ENCODE measurements at places on chromosomes 5 and 9.

GRCh38 chr5:77354454-77354853 lies 137.7 kb downstream of the WDR41 start:
- no peak for DNase-seq

- DNase-seq, result no peak
These were observed 67.0 kb downstream of the ARHGEF28 start for GRCh38 chr5:73692981-73693380.

GRCh38 chr9:77954013-77954665 lies 77.5 kb downstream of the GNAQ start:
- no peak for DNase-seq

DNA sequence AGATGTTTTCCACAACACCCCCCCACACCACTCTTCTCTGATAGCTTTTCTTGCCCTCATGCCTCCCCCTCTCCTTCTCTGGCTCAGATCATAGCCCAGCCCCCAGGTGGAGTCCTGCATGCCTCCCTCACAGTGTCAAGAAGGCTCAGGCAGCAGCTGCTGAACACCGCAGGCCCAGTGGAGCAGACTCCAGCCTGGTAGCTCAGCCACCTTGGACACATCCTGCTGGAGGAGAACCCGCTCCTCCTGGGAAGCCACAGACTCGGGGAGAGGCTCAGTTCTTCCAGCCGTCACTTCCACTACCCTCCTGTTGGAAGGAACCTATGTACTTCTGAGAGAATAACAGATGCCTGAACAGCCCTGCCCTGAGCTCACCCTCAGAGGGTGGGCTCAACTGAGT lies 143.4 kb downstream of the SPOCK1 start:
- DNase-seq, result no peak

GRCh38 chr9:116308076-116308475 lies 154.5 kb downstream of the PAPPA start:
- DNase-seq, result no peak

- DNase-seq, result peak; percentile 73
These were observed 53.7 kb upstream of the KDM4C start for GRCh38 chr9:6703898-6704639.

- DNase-seq, result no peak
These were observed 65.7 kb downstream of the IQGAP2 start for GRCh38 chr5:76468635-76469425.

DNA sequence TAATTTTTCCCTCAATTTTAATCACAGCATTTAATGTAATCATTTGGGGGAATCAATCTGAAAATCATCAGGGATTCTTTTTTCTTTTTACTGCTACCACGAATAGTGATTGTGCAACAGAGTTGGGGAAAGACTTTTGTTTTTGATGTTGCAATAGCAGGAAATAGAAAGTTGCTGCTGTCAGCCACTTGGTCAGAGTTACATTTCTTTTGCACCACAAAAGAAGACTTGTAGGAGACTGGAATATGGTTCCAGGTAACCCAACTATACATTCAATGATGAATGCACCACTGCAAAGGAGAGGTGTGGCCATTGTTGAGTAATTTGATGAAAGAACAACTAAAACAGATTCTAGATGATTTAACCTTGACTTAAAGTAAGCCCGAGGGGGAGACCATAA lies 46.3 kb upstream of the PALM2AKAP2 start:
- no peak for DNase-seq

DNA sequence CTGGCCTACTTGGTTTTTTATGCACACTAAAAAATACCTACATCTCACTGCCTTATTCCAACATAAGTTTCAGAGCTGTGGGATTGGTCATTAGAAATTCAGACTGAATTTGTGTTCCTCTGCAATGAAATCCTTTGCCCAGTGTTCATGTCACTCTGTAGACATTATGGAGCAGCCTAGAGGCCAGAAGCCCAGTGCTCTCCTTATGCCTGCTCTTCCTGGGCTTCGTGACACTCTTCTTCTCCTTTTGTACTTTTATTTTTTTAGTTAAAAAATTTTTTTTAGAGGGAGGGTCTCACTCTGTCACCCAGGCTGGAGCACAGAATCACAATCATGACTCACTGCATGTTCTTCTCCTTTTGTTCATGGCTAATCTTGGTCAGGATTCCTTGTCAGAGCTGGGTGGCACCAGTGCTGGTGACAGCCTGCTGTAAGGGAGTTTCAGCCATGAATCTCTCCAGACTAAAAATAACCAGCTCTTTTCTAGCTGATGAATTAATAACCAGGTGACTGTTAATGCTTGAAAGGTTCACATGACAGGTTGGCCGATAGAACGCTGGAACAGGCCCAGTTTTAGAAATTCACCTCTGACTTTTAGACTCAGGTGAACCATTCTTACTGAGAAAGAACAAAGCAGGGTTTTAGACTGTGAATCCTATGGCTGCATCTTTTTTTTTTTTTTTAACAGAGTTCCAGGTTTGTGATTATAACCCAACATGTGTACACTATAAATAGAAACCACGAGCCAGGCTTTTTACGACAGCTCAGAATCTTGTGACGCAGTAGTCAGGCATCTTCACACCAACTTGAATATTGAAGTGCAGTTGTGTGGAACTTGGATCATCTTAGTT lies 34.1 kb upstream of the C5orf47 start:
- no peak for DNase-seq

GRCh38 chr5:116573279-116573701 lies 1.3 kb downstream of the SEMA6A start:
- DNase-seq, result no peak

GRCh38 chr9:73780916-73781315 lies 629.3 kb downstream of the ANXA1 start:
- no peak for DNase-seq

GRCh38 chr5:75992753-75993152 lies 90.4 kb upstream of the SV2C start:
- DNase-seq, result no peak

- no peak for DNase-seq
These were observed 69.3 kb downstream of the SH3RF2 start for GRCh38 chr5:146005723-146006122.

DNA sequence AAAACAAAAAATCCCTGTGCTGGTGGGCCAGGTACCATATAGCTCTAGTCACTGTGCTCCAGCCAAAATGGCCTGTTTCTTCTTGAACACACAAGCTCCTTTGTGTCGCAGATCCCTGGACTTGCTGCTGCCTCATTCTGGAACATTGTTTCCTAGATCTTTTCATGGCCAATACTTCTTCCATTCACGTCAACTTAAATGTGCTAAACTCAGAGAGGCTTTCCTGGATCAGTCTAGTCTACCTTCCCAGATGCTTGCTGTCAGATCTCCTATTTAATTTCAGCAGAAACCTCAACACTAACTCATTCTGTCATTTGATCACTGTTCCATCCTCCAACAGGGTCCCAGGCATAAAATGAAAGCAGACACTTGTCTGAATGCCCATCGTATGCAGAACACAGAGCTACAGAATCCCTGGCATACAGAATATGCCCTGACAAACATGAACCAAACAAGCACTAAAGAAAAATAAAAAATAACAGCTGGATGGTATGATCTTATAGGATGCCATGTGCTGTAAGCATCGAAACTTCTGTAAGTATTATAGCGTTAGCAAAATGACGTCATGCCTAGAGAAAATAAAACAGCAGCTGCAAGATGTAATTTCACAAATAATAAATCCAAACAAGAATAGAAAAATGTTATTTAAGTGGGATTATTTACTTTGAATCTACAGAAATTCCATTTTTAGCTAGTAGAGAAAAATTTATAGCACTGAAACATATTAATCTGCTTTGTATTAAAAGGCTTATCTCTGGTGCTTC lies 403.7 kb upstream of the DAP start:
- DNase-seq, result no peak

DNA sequence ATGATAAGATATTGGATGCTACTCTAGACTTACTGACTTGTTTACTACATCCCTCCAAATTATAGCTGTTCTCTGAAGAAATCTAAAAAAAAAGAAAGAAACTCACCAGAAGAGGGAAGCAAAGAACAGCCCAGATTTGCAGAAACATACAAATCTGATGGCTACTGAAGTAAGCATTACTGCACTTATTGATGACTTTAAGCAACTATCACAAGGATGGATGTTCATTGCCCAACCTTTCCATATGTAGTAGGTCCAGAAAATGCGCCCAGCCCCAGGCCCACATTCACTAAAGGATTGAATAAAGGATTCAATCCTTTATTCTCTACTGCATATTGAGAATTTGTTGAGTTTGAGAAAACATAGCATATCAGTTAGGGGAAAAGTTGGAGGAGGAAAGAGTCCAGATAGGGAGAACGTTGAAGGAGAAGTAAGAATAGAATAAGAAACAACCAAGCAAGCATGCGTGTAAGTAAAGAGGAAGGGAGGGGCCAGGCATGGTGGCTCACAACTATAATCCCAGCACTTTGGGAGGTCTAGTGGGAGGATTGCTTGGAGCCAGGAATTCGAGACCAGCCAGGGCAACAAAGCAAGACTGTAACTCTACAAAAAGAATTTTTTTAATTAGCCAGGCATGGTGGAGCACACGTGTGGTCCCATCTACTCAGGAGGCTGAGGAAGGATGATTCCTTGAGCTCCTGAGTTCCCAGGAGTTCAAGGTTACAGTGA lies 33.8 kb upstream of the DTWD2 start:
- no peak for DNase-seq

- no peak for DNase-seq
These were observed 633.5 kb downstream of the DTWD2 start for GRCh38 chr5:118354797-118355196.

- DNase-seq, result no peak
These were observed at the start of gene CD72 for GRCh38 chr9:35618325-35618727. Gene CD72, minus strand, starts transcription at chr9:35618413. Its CDS starts 110 bp downstream, at chr9:35618303.

DNA sequence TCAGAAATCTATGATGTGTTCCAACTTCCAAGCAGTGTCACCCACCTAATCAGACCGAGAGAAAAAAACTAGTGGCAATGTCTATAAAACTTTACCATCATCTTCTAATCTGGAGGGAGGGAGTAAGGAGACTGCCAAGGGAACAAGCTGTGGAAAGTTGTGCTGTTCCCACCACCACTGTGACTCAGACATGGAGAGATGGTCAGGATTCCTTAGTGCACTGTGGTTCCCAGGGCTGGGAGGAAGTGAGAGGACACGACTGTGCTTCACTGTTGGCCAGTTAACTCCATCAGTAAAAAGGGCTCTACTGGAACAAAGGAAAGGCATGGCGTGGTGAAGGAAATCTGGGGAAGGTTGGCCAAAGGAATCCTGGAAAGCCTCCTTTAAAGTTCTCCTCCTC lies 18.8 kb downstream of the TICAM2 start:
- DNase-seq, result no peak

- no peak for DNase-seq
These were observed 329.1 kb downstream of the NTRK2 start for GRCh38 chr9:84998639-84999038.

DNA sequence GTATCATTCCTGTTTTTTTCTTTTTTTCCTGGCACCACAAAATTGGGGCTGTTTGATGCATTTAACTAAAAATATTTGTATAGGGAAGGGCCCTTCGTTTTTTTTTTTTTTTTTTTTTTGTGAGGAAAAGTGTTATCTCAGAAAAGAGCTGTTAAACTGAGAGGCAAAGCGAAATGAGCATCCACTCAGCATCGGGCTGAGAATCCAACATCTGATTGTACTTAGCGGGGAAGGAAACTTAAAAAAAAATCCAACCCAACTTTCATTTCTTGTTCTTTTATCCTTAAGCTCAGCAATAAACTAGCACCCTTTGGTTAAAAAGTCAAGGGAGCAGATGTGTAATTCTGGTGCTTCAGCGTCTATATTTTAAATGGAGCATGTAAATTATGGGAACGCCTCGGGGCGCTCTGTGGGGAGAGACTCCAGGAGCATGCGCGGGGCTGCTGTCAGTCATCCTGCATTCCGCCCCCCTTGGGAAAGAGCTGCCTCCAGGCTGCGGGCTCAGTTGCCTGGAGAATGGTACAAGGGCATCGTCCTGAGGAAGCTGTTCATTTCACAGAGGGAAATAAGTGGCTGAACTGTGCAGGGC lies 33.3 kb downstream of the DMRT2 start:
- DNase-seq, result no peak

DNA sequence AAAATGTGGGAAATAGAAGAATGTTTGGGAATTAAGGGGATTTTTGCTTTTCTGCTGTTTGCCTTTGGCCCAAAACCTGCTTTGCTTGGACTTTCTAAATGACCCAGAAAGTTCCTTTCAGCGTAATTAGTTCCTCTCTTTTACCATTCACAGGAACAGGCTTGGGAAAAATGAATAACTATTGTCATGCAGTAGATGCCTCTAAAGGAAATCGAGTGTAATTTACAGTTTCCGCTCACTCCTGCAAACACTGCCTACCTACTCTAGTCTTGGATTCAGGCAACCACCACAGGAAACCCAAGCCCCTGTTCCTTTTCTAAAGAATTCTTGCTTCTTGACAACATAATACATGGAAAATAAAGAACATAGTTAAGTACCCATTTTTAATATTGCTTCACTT lies 25.0 kb downstream of the TTC23L start:
- DNase-seq, result no peak

- no peak for DNase-seq
These were observed 7.2 kb downstream of the ZNF354B start for GRCh38 chr5:178866946-178867345.

GRCh38 chr5:89343666-89344065 lies 460.7 kb upstream of the MEF2C start:
- DNase-seq, result no peak

GRCh38 chr5:178422400-178422775 lies 167.8 kb downstream of the COL23A1 start:
- no peak for DNase-seq

- no peak for DNase-seq
These were observed 194.0 kb downstream of the RFX3 start for GRCh38 chr9:3331801-3332200.

DNA sequence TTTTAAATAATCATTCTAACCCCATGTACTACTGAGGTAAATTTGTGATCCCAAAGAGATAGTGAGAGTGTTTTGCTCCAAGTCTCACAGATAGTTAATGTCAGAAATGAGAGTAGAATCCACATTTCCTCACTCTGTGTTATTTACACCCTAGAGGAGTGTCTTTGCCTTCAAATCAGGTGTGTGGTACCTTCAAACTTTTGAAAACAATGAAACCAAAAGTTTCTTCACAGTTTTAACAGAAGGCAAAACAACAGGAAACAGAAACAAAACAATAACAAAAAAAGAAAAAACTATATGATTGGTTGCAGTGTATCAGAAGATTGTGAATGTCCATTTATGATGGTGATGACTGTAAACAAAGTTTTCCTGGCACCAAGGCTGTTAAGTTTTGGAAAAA lies 85.9 kb downstream of the ERBIN start:
- no peak for DNase-seq

DNA sequence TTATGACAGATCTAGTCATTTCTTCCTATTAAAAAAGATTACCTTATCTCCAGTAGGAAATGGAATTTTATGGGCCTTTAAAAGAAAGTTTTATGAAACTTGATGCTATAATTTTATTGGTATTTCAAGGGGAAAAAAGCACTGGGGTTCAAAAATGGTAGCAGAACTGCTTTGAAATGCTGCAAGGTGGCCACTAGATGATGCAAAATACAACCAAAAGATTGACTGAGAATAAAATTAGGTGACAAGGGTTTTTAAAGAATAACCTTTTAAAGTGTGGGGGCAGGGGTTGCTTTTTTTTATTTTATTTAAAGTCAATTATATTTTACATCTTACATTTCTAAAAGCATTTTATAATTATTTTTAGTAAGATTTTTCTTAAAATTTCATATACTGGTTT lies 61.7 kb downstream of the KLF9 start:
- DNase-seq, result no peak

GRCh38 chr9:91547081-91547480 lies 123.4 kb upstream of the NFIL3 start:
- DNase-seq, result no peak

GRCh38 chr5:172453206-172453985 lies 929 bp downstream of the SH3PXD2B start:
- DNase-seq, result no peak

Data from activated T-helper 1 cell treated with anti-CD3 and anti-CD28 coated beads, Interleukin-2, amount 50 U/mL, for 16 hours (primary cell).